ENCODE measurements at places on chromosomes 11 and 22.

DNA sequence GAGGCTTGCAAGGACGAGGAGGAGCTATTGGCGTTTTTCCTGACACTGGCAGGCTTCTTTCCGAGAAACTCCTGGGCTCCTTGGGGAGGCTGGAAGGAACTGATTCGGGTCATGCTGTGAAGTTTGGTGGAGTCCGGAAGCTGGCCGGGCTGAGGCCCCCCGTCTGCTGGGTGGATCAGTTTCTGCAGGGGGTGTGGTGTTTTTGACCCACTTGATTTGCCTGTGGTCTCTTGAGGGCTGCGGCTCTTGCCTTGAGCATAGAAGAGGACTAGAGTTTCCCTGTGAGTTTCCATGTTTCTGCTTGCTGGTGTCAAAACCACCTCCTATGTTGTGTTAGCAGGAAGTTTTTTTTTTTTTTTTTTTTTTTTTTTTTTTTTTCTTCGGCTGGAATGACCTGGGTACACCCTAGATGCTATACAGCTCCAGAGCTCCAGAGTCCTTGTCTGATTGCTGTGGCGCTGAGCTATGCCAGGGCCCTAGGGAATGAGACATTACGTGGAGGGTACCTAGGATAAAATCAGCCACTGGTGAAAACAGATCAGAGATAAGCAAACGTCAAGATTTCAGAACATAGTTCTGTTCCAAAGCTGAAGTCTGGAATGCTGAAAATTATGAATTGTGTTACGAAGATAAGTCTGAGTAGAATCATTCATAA, 728 bp downstream of the TBC1D22A start:
- no peak for DNase-seq

DNA sequence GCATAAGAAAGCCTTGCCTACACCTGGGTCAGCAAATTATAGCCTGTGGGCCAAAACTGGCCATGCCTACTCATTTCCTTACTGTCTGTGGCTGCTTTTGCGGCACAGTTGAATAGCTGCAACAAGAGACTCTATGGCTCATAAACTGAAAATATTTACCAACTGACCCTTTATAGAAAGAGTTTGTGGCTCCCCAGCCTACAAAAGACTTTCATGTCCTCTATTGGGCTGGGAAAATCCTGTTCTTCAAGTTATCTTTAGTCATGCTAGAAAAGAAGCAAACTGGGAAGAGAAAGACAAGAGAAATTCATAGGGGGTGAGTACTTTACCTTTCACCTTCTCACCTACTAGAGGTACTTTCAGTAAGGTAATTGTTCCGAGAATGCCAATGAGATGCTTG, 175.1 kb downstream of the SWAP70 start:
- DNase-seq: no peak

- DNase-seq: no peak
Measured at GRCh38 chr11:67668192-67668551, 6.3 kb downstream of the ALDH3B2 start.

GRCh38 chr22:50141891-50142363, 28.6 kb upstream of the PANX2 start:
- DNase-seq: peak; percentile 3

DNA sequence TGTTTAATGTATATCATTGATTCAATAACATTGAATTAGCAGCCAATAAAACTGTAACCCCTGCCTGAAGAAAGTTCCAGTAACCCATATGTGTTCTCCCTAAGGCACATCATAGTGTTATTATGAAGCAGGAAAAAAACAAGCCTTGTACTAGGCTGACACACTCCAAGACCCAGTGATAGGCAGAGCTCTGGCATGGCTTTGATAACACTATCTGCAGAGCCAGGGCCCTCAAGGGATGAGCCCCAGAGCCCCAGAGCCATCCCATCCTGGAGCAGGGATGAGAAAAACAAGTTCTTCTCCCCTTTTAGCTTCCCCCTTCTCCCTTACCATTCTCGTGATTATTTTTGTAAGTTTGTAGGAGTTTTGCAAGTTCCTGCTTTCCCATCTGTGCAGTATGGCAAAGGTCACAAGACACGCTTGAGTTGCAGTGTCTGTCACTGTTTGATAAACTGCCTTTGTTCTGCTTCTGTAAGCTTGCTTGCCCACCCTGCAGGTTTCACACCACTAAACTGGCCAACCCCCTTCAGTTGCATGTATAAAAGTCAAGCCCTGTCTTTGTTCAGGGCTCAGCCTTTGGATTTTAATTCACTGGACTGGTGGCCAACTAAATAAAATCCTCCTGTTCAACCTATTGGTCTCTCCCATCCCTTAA, 22.3 kb upstream of the GUCY1A2 start:
- no peak for DNase-seq

- DNase-seq: no peak
Measured at GRCh38 chr11:131302836-131303235, 67.6 kb upstream of the NTM start.

GRCh38 chr11:101278286-101278685, 148.7 kb upstream of the PGR start:
- DNase-seq: no peak

- DNase-seq: no peak
Measured at GRCh38 chr11:116707161-116707629, 65.6 kb downstream of the BUD13 start.

DNA sequence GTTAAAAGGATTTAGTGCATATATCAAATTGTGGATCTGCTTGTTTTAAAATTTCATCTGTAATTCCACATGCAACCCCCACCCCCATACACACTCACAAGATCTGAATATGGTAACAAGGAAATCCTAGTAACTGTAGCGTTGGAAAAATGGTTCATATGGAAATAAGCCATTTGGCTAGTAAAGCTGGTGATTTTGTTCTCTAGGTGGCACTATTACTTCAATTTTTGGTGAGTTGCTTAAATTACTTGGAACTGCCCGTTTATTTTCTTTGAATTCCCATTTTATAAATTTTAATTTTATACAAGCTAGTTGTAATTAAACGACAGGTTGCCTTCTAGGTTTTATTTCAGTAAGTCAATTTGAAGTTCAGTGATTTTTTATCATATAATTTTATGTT, 5.3 kb downstream of the BDNF start:
- DNase-seq: no peak

All from uterus (tissue), 4 donors.